ENCODE measurements at places on chromosomes 16 and 17.

- peak; percentile 98 for DNase-seq
Measured at GRCh38 chr16:48123104-48123788, 32.5 kb downstream of the ABCC12 start.

DNA sequence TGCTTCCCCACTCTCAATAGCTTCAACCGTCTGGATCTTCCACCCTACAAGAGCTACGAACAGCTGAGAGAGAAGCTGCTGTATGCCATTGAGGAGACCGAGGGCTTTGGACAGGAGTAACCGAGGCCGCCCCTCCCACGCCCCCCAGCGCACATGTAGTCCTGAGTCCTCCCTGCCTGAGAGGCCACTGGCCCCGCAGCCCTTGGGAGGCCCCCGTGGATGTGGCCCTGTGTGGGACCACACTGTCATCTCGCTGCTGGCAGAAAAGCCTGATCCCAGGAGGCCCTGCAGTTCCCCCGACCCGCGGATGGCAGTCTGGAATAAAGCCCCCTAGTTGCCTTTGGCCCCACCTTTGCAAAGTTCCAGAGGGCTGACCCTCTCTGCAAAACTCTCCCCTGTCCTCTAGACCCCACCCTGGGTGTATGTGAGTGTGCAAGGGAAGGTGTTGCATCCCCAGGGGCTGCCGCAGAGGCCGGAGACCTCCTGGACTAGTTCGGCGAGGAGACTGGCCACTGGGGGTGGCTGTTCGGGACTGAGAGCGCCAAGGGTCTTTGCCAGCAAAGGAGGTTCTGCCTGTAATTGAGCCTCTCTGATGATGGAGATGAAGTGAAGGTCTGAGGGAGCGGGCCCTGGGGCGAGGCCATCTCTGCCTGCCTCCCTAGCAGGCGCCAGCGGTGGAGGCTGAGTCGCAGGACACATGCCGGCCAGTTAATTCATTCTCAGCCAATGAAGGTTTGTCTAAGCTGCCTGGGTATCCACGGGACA is 11.1 kb upstream of the CLEC18A start:
- DNase-seq: no peak

DNA sequence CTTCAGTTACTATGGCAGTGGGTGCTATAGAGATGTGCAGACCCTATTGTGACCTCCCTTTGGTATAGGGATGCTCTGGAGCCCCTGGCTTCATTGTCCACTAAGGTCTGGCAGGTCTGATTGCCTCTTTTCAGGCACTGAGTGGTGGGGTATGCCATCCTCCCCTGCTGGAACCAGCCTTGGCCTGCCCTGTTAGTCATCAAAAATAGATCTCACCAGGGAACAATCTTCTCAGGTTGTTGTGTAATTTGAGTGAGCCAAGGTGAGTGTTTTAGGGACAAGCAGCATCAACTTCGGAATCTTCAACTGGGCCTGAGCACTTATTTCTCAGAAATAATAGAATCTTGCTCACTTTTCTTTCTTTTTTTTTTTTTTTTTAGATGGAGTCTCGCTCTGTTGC is 19.6 kb downstream of the HMOX2 start:
- no peak for DNase-seq

- no peak for DNase-seq
Measured at GRCh38 chr17:40664582-40665333, at the start of gene KRT222. Gene KRT222, minus strand, starts transcription at chr17:40665177. Its CDS starts 78 bp downstream, at chr17:40665099.

Data from AG10803 (cell line).